ENCODE measurements at places on chromosomes 5 and 9.

DNA sequence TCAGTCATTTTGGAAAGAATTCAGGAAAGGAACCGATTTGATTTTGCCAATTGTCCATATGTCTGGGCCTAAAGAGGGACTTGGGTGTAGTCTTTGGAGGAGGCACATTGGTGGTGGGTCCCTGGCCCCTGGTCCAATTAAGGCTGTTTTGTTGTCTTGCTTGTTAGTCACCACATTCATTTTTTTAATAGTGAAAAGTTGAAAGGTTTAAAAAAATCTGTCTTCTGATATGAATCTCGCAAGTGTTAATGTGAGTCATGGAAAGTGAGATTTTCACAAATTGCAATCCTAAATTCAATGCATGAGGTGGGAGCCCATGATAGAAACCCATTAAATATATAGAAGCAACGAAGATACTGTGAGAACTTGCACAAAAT lies 165.9 kb upstream of the OTULINL start:
- DNase-seq = no peak

- DNase-seq = no peak
Measured at GRCh38 chr9:132366481-132366880, 11.7 kb upstream of the SETX start.

DNA sequence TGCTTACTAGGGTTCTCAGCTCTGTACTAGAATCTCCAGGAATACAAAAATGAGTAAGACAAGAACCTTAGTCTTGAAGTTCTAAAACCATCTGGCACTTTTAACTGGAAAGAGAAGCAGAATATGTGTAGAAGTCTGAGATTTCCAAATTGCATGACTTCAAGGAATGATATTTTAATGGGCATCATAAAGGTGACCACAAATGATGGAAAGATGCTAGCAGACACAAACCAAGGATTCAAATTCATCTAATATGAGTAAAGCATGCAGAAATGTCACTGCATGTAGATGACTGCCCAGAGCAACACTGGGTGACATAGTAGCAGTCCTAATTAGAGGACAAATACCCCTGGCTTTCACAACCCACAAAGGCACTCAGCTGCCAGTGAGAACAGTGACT lies 117.2 kb downstream of the RPS23 start:
- no peak for DNase-seq

DNA sequence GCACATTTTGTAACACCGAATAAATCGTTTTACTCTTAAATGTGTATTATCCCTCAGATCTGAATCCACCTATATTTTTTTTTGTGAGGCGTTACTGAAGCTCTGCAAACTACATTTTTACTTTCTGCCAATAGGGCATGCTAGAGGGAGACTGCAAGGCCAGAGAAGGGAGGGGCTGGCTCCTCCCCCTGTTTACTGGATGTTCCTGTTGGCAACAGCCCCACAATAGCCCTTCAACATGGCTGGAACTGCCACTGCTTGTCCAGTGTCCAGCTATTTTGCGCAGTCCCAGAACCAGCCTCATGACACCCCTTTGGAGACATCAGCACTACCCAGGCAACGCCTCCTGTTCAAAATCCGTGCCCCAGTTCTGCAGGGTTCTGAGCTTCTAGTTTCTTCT lies 85.4 kb upstream of the MIER3 start:
- DNase-seq = no peak

GRCh38 chr5:149762958-149763630 lies 33.0 kb downstream of the PPARGC1B start:
- no peak for DNase-seq

GRCh38 chr5:77452351-77452750 lies 39.8 kb downstream of the WDR41 start:
- DNase-seq = no peak
